ENCODE measurements at places on chromosomes 3 and 15.

DNA sequence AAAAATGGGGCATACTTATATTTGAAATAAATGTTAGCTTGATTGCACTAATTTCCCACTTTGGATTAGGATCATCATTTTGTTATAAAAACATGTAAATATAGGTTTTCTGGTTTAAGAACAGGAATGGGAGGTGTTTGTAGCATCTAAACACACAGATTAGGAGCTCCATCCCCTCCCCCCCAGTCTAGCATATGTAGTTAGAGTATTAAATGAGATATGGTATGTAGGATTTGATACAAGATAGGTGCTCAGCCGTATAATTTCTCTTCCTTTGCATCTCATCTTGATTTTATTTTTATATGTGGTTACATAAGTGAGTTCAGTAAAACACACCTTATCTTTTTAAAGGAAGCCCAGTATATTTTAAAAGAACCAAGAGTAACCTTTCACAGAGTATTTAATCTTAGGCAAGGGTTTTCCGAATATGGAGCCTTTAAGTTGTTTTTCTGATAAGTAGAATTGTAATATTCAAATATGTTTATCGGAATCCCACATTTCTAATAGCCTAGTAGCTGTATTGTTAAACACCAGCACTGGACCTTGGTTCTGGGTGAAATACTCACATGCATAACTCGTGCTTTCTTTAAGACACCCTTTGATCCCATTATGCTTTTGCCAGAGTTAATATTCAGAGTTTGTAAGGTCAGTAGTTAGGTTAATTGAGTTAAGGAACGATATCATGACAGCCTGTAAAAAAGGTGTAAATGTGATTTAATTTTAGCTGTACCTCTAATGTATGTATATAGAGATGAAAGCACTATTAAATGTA, 2.3 kb downstream of the SLC25A36 start:
- DNase-seq = no peak

- no peak for DNase-seq
These were observed 209.5 kb upstream of the LRRN1 start for GRCh38 chr3:3589715-3590130.

DNA sequence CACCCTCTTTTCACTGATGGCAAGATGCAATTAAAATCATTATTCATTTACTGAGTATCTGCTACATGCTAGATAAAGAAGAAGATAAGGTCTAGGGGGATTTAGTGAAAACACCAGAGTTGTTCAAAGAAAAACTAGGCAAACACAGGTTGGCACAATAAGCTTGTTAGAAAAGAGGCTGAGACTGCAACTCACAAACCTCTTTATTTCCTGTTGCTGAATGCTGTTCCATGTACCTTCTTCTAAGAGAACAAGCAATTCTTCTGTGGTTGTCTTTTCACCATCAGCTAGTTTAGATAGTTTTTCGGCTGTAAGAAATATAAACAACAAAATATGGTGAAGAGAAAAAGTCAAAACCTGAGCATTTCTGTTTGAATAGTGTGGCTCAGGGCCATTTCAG, 61.1 kb downstream of the EIF3J start:
- no peak for DNase-seq

GRCh38 chr15:73019601-73020146, 32.6 kb upstream of the NEO1 start:
- DNase-seq = no peak

DNA sequence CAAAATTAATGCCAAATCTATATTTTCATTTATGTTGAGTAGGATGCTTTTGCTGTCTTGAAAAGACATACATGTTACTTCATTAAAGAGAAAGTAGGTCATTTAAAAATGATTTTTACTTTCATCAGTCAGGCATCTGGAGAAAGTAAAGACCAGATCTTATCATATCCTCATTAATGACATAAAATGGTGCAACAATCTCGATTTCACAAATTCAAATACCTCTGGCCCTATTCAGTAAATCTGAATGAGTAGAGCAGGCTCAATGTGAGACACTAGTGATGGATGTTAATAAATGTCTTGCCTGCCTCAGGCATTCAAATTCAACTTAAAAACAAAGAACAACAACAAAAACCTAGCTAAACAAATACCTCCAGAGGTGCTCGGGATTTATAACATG, 714.1 kb downstream of the NAALADL2 start:
- no peak for DNase-seq

GRCh38 chr3:193744822-193745684, 152.0 kb downstream of the OPA1 start:
- DNase-seq = peak; percentile 78

- no peak for DNase-seq
These were observed 1070.5 kb downstream of the SI start for GRCh38 chr3:164007765-164008164.

DNA sequence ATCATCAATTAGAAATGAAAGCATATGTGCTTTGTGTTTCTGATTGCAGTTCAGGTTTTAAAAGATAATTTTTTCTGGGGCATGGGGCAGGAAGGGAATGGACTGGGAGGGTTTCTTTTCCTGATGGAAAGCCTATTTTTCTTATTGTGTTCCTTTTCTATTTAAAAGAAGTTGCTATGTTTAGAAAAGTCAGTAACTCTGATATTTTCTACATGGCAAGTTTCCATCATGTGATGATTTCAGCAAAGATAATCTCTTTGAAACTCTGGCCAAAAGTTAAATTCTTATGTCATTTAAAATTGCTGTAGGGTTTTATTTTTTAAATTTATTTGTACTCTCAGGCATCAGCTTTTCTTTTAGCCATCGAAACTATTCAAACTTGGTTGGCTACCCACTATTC, 601.2 kb downstream of the FOXP1 start:
- peak; percentile 57 for DNase-seq

- no peak for DNase-seq
These were observed 618 bp downstream of the PARL start for GRCh38 chr3:183884097-183884426.

DNA sequence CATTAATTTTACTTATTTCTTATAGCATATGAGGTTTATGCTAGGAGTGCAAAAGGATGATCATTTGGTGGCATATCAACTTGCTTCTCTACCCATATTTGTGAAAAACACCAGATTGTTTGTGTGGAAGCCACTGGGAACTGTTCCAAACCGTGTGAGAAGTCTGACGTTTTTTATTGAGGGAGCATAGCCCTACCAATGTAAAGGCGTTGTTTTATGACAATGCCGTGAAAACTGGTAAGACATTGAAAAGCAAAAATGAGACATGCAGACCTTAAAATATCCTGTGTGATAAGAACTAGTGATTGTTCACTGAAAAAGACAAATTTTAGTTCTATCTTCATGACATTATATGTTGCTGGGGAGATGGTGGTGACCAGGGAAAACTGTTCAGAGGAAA, 87.8 kb downstream of the CHL1 start:
- DNase-seq = no peak

- peak; percentile 73 for DNase-seq
These were observed 293.7 kb downstream of the ARPP21 start for GRCh38 chr3:35932995-35933394.

DNA sequence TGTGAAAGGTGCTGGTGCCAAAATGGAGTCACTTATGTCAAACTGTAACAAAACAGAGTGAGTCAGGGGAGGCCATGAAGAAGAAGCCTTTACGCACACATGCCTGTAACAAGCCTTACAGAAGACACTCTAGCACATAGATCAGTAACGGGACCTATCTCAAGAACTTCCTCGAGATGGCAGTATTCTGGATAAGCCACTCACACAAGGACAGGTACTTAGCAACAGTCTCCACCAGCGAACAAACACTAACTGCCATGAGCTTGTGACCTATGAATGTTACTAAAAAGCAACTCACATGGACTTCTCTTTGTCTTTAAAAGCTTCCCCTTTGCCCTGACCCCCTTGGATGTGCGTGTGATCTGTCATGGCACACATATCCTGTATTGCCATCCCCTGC, 235.1 kb downstream of the CD47 start:
- DNase-seq = no peak

DNA sequence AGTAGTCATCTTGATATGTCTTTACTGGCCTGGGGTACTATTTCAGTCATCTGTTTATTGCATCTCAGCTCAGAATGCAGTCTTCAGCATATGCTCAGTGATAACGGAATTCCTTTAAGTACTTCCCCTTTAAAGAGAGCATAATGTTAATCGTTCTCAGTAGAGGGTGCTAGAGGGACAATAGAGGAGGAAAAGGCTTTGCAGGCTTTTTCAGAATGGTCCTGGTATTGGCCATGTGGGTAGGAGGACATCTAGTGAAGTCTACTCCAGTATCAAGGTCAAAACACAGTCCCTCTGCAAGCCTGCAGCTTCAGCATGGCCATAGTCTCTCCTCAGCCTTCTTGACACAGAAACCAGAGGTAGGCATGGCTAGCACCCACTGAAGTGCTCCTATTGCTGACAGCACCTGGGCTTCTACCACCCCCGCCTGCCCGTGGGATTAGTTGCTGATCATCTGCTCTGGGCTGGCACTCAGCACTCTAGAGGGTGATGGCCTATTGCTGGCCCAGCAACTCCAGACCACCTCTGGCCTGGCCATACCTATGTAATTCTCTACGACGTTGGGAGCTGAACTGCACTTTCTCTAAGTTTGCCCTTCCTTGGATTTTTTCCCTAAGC, 65.4 kb downstream of the KCNH8 start:
- no peak for DNase-seq

GRCh38 chr15:31222773-31223341, 103.8 kb upstream of the KLF13 start:
- DNase-seq = no peak

All from eye (tissue), 1 donor.